ENCODE measurements at places on chromosomes 3 and 15. TPM values are rescaled to one million over a fixed set of nuclear protein-coding genes. Genes with fewer than 3 reads are reported as not detected.

Gene TRH
- not detected for polyA plus RNA-seq

Gene TFRC
- polyA plus RNA-seq, result 23.6 TPM

Gene LMCD1
- polyA plus RNA-seq, result not detected

Gene PP2D1
- polyA plus RNA-seq, result not detected

Gene TGM4
- polyA plus RNA-seq, result not detected

Gene GATA2
- not detected for polyA plus RNA-seq

Gene TEX55
- polyA plus RNA-seq, result not detected

Gene SLC30A4
- 9.3 TPM for polyA plus RNA-seq

Gene CTXN2
- polyA plus RNA-seq, result not detected

DNA sequence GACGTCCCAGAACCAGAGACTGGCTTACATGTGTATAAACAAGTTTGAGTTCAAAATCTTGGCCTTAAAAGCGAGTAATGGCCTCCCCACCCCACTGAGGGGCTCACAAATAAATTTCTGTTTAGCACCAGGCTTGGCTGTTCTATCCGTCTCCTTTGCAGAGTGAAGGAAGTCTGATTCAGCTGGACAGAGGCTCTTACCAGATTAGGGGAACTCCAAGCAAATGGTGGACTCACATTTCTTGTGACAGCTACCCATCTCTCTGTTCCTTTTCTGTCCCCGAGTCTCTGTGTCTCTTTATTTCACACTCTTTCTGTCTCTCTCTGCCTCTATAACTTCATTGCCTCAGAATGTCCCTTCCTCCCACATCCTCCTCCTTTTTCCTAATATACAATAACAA is 62.7 kb downstream of the DGKG start:
- DNase-seq, result no peak

- DNase-seq, result no peak
These were observed 1435.2 kb upstream of the CADM2 start for GRCh38 chr3:83523470-83524073.

DNA sequence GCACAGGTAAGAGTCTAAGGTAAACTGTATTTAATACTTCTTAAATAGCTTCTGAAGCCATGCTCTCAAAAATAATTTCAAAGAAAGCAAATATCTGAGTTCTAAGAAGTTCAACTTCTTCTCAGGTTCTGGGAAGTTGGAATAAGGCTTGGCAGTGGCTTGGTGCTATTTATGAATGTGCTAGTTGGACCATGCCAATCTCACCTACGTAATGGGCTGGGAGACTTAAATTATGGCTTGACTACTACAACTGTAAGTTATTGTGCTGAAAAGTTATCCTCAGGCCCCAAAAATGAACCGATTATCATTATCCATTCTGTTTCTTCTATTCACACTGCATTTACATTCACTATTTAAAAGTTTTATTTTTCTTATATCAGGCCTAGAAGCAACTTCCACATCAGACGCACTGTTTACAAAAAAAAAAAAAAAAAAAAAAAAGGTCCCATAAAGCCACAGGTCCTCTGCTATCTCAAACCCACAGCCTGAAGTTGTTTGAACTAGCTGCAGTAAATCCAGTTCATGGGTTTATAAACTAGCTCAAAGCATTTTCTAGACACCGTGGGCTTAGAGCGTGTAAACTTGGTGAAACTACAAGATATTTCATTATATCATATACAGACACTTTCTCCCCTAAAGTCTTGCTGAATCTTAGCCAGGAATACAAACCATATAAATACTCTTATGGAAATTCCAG is 3.4 kb downstream of the LRIG1 start:
- no peak for DNase-seq

DNA sequence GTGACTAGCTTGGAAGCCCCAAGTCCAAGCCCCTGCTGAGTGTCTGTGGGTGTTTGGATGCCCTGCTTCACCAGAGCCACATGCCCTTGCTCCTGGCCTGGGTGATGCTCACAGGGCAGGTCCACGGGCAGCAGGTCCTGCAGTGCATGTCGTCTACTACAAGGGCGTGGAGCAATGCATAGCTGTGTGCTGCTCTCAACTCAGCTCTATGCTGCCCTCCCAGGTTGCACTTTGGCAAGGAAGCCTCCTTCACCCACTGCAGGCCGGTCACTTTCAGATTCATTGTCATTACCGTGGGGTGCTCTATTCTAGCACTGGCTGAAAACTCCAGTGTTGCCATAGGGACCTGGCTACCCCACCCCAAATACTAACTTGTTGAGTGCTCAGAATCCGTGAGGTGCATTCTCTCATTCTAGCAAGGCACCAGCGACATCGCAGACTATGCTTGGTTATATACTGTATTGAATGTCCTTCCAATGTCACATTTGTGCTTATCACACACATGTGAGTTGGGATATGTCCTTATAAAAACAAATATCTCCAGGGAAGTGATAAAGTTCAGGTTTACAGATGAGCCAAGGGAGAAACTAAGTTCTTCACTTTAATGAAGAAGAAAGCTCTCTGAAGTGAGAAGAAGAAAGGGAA is 51.8 kb downstream of the GRAMD1C start:
- DNase-seq, result no peak

DNA sequence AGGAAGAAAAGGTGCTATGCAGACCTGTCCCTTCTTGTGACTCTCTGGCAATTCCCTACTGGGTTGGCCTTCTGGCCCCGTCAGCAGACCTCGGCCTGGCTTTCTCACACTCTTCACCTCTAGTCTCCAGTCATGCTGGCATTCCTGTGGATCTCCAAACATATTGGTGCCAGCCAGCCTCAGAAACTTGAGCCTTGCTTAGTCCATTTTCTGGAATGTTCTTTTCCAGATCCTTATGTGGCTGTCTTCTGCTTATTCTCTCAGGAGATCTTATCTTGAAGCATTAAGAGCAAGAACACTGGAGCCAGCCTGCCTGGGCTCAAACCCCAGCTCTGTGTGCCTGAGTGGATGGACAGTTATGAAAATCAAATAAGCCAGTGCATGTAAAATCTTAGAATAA is 88.2 kb upstream of the NTRK3 start:
- DNase-seq, result no peak

- DNase-seq, result no peak
These were observed 113.1 kb downstream of the CHCHD6 start for GRCh38 chr3:126816986-126817777.

GRCh38 chr15:98506172-98506571 is 142.2 kb upstream of the IGF1R start:
- no peak for DNase-seq

GRCh38 chr15:92846741-92847140 is 53.4 kb upstream of the CHD2 start:
- DNase-seq, result no peak

DNA sequence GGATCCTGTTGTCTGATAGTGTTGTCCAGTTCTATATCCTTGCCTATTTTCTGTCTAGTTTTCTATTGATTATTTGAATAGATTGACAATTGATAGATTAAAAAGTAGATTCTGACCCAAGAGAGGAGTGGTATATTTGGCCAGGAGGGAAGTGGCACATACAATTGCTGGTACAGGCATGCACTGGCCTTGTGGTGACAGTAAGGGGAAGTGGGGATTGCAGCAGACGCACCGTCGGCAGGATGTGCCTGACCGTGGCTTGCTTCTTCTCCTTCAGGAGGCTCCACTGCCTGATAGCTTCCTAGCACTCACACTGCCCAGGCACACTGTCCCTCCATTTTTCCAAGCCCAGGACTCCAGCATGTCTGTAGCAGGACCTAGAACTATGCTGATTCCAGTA is 10.5 kb downstream of the GABRG3 start:
- DNase-seq, result no peak

- DNase-seq, result no peak
These were observed 28.3 kb upstream of the CHMP2B start for GRCh38 chr3:87198774-87199173.
